ENCODE measurements at places on chromosomes 1 and 21.

- no peak for DNase-seq
Measured at GRCh38 chr1:26998429-26999300, 5.2 kb downstream of the TRNP1 start.

DNA sequence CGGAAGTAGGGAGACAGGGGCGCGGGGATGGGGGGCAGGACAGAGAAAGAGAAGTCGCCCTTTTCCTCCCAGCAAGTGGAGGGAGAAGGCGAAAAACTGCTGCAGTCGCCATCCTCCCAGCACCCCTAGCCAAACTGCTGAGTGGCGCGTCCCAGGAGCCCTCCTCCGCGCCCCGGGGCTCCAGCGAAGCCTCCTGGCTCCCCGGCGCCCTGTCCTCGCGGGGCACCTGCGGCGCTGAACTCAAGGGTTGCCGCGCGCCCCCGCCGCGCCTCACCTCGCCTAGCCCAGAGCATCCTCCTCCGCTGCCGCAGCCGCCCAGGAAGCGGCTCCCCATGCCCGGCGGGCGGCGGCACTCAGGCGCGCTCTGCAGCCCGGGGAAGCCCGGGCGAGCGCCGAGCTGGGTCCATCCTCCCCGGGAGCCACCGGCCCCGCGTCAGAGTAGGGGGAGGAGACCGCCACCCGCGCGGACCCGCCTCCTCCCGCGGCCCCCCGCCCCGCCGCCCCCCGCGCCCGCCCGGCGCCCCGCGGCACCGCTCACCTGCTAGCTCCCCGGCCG is at the start of gene DAB1:
TSS of gene DAB1 (minus strand) at position 405 of the 556 bp plus-strand sequence. CDS start 133,030 bp downstream, outside the sequence.
- DNase-seq, result no peak

DNA sequence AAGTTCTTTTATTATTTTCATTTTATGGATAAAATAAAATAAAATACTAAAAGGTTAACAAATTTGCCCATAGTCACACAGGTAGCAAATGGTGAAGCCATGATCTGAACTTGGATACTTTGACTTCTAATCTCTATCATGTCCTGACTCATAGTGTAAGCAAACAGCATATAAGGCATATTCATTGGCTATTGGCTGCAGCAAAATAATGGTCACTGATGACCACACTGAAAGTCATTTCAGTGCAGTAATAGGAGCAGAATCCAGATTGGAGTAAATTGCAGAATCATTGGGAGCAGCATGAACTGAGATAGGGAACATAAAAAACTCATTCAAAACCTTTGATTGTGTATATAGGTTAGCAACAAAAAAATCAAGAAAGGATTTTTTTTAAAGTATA is 262.9 kb downstream of the PLA2G4A start:
- DNase-seq, result no peak

GRCh38 chr1:41533016-41533730 is 48.7 kb upstream of the EDN2 start:
- DNase-seq, result no peak

- no peak for DNase-seq
Measured at GRCh38 chr1:236980673-236981072, 23.6 kb downstream of the MT1HL1 start.

Measured in amniotic stem cell (primary cell).